Endothelial cell of umbilical vein (primary cell): ENCODE measurements at places on chromosomes 7 and 10.

DNA sequence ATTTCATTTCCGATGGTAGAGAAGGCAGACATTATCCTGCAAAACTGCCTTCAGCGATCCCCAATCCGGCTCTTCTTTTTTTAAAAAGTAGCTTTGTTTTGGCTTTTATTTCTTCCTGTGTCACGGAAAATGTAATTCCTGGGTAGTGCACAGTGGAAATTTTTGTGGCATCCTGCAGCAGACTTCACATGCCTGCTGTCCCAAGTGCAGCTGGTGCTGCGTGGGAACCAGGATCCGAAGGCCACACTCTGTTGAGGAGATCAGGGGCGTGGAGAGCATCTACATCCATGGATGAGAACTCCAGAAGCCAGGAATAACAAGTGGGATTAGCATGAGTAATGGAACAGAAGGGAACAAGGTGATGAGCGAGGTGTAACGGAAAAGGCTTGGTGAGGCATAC is 4.6 kb downstream of the VWA2 start:
- no peaks in the 10 kb centered on the region for H3K4me1 ChIP-seq
- no peaks in the 10 kb centered on the region for H3K36me3 ChIP-seq
- no peak for DNase-seq
- peaks cover 26% of the 10 kb centered on the region for H3K27me3 ChIP-seq
- H3K27ac ChIP-seq: no peak overlapping the region

DNA sequence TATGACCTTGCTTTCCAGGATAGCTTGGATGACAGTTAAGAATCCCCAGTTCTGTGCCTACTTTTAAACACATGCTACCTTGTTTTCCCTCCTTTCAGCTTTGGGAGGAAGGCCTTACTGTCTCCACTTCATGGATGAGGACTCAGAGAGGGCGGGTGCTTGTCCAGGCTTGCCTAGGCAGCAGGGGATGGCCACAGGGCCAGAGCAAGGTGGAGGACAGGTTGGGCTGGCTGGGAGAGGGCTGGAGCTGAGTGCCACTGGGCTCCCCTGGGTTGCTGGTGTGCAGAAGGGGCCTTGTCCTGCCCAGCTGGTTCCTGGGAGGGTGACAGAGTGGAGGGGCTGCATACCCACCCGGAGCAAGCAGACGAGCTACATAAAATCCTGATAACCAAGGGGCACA is 117.8 kb downstream of the GRK5 start:
- H3K36me3 ChIP-seq: peaks cover 2% of the 10 kb centered on the region
- H3K4me1 ChIP-seq: no peaks in the 10 kb centered on the region
- no peak overlapping the region for H3K27ac ChIP-seq
- H3K27me3 ChIP-seq: no peaks in the 10 kb centered on the region
- H3K4me3 ChIP-seq: no peak overlapping the region

GRCh38 chr7:81414411-81414810 is 355.4 kb downstream of the HGF start:
- no peak overlapping the region for H3K27ac ChIP-seq
- no peak for DNase-seq
- no peaks in the 10 kb centered on the region for H3K36me3 ChIP-seq
- no peak overlapping the region for H3K4me3 ChIP-seq

GRCh38 chr10:105206616-105207015 is 565.5 kb downstream of the SORCS3 start:
- no peak overlapping the region for H3K27ac ChIP-seq
- no peaks in the 10 kb centered on the region for H3K36me3 ChIP-seq
- DNase-seq: no peak
- no peaks in the 10 kb centered on the region for H3K27me3 ChIP-seq

DNA sequence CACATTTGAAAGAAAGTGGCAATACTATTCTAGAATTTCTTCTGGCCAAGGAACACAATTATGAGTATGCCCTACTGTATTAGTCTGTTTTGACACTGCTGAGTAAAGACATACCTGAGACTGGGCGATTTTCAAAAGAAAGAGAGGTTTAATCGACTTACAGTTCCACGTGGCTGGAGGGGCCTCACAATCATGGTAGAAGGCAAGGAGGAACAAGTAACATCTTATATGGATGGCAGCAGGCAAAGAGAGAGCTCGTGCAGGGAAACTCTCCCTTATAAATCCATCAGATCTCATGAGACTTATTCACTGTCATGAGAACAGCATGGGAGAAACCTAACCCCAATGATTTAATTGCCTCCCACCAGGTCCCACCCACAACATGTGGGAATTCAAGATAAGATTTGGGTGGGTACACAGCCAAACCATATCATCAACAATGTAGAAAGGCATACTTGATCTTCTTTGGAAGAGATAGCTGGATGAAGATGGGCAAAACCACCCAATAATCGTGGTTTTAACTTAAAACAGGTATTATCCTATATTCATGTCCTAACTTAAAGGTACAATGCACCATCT is 113.9 kb downstream of the ETV1 start:
- H3K27me3 ChIP-seq: no peaks in the 10 kb centered on the region
- no peak overlapping the region for H3K27ac ChIP-seq
- no peak for DNase-seq
- no peak overlapping the region for H3K4me3 ChIP-seq
- no peaks in the 10 kb centered on the region for H3K4me1 ChIP-seq
- H3K36me3 ChIP-seq: no peaks in the 10 kb centered on the region

DNA sequence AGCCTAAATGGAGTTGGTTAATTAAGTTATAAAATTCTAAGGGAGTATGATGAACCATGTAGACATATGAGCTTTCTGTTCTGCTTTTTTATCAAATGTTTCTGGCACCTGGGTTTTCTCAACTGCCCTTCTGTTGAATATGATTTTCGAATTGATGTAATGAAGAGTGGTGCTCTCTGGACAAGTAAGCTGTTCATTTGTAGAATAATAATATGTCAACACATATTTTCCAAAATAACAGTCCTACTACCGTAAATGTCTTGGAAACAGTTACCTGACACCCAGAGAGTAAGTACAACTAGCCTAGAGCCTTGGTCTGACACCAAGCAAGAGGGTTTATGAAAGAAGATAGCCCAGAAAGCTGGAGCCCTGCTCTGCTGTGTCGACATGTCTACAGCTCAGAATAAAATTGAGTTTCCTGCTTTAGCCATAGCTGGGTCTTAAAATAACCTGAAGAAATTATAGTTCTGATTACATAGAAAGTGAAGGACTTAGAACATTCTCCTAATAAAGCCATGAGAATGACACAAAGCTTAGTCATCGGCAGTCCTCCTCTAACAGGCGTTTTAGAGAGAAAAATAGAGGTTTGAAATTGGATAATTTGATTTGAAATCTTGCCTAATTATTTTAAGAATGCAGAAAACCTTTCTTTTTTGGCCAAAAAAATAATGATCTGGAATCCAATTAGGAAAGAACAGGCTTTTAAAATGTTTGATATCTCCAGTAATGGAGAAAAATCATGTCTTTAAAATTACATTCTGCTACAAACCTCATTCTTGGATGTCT is 25.1 kb downstream of the HDAC9 start:
- no peaks in the 10 kb centered on the region for H3K27me3 ChIP-seq
- DNase-seq: no peak
- H3K4me3 ChIP-seq: no peak overlapping the region
- H3K4me1 ChIP-seq: peaks cover 6% of the 10 kb centered on the region
- no peaks in the 10 kb centered on the region for H3K36me3 ChIP-seq
- peak overlapping the region; percentile 24 for H3K27ac ChIP-seq

DNA sequence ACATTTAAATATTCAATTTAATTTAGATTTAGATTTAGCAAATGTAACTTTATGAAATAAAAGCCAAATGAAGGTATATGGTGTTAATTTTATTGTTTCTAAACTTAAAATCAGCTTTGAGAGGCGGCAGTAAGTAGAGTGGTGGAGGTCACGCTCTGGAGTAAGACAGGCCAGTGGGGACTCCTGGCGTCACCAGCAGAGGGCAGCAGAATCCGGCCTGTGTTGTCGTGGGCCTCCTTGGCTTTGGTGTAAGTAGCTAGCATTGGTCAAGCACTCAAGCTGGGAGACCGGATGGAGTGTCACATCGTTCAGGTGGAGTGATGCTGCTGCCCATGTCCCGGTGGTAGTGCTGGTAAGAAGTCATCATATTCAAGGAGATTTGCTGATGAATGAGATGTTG is 98.7 kb upstream of the DNAJB6 start:
- H3K27ac ChIP-seq: no peak overlapping the region
- no peak overlapping the region for H3K4me3 ChIP-seq
- H3K36me3 ChIP-seq: peaks cover 10% of the 10 kb centered on the region
- H3K27me3 ChIP-seq: no peaks in the 10 kb centered on the region
- peaks cover 11% of the 10 kb centered on the region for H3K4me1 ChIP-seq

- H3K4me1 ChIP-seq: peaks cover 18% of the 10 kb centered on the region
- peaks cover 4% of the 10 kb centered on the region for H3K27me3 ChIP-seq
- DNase-seq: peak; percentile 51
- no peak overlapping the region for H3K27ac ChIP-seq
Observed at GRCh38 chr10:62805231-62806099, 945 bp downstream of the ADO start.

DNA sequence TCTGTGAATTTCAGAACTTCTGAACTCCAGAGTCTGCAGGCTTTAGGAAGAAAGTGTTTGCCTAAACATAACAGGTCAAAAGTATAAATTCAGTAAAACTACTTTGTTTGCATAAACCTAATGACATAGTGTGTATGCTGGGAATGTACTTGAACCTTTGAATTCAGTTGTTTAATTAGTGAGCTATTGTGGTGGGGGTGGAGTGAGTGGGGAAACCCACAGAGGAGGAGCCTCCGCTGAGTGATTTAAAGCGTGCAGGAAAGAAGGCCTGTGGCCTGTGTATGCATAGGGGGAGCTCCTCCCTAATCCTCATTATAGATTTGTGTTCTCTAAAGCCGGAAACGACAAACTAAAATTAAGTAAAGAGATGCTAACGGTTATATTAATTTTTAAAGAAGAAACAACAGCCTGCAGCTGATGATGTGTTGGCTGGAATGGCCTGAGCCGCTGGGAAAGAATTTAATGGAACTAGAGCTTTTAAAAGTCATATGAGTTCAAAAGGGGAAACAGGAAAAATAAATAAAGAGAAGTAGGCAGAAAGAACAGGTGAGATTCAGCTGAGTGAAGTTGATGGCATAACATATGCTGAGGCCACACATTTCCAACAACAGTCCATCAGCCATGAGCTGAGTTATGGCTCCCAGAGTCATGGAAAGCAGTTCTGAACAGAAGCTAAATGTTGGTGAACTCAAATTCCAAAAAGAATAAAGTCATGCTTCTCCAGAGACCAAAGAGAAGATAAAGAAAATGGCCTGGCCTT is 595.0 kb downstream of the GRM8 start:
- no peaks in the 10 kb centered on the region for H3K27me3 ChIP-seq
- no peak overlapping the region for H3K4me3 ChIP-seq
- H3K4me1 ChIP-seq: no peaks in the 10 kb centered on the region
- no peak overlapping the region for H3K27ac ChIP-seq
- DNase-seq: no peak

- H3K27me3 ChIP-seq: no peaks in the 10 kb centered on the region
- peaks cover 14% of the 10 kb centered on the region for H3K36me3 ChIP-seq
- no peak overlapping the region for H3K4me3 ChIP-seq
- no peak for DNase-seq
- peaks cover 19% of the 10 kb centered on the region for H3K4me1 ChIP-seq
Observed at GRCh38 chr10:110300486-110300986, 4.2 kb downstream of the SMNDC1 start.

- H3K27ac ChIP-seq: no peak overlapping the region
- no peak overlapping the region for H3K4me3 ChIP-seq
- peaks cover 9% of the 10 kb centered on the region for H3K36me3 ChIP-seq
- no peaks in the 10 kb centered on the region for H3K27me3 ChIP-seq
- H3K4me1 ChIP-seq: peaks cover 11% of the 10 kb centered on the region
- DNase-seq: no peak
Observed at GRCh38 chr7:100567751-100568175, 5.9 kb downstream of the SAP25 start.
